ENCODE measurements at places on chromosomes 11 and 22.
A peak's percentile ranks its signal among the peaks of the same experiment; 100 is the strongest.

DNA sequence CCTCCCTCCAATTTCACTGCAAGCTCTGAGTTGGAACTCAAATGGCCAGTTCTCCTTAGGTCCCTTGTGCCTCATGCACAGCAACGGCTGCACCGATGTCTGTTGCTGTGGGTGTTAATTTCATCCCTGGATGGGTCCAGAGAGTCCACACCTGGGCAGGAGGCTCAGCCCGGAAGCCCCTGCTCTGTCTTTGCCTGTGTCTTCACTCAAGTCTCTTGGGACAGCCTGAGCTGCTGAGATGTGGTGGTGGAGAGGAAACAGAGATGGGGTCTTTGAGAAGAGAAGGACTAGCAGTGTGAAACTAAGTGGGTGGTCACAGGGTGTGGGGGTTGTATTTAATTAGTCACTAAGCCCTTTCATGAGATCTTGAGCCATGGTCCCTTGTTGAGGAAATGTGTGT, 109.3 kb downstream of the NECTIN1 start:
- no peak for DNase-seq

DNA sequence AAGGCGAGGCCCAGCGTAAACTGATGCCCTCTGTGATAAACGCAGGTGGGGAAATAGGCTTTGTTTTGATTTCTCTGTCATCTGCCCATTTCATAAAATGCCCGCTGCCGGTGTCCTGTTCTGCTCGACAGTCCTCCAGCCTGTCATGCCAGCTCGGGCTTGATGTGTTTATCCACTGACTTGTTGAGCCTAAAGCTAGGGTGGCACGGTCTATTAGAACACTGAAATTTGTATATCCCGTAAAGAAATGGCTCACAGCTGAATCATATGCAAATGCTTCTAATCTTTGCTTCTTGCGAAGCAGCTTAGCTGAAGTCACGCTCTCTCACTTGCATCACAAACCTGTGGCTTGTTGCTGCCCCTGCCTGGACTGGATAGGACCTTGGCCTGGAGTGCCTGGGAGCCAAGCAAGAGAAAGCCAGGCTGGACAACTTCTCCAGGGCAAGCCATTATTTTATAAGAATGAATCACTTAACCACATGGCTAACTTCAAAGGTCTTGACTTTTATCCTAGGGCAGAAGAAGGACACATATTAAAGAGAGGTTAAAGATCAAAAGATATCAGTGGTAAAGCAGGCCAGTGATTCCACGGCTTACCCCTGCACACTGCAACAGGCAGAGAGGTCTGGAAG, 33.1 kb downstream of the EHF start:
- DNase-seq: peak; percentile 95

DNA sequence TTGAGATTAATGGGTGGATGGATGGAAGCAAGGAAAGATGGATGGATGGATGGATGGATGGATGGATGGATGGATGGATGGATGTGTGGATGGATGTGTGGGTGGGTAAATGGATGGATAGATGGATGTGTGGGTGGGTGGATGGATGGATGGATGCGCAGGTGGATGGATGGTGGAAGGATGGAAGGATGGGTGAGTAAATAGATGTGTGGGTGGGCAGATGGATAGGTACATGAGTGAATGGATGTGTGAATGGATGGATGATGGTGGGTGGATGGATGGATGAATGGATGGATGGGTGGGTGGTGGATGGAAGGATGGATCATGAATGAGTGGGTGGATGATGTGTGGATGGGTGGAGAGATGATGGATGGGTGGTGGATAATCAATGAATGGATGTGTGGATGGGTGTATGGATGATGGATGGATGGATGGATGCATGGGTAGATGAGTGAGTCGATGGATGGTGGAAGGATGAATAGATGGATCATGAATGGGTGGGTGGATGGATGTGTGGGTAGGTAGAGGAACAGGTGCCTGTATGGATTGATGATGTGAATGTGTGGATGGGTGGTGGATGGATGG, 375.2 kb downstream of the BRD1 start:
- no peak for DNase-seq

- no peak for DNase-seq
Observed at GRCh38 chr22:41862530-41863266, 29.8 kb downstream of the SREBF2 start.

DNA sequence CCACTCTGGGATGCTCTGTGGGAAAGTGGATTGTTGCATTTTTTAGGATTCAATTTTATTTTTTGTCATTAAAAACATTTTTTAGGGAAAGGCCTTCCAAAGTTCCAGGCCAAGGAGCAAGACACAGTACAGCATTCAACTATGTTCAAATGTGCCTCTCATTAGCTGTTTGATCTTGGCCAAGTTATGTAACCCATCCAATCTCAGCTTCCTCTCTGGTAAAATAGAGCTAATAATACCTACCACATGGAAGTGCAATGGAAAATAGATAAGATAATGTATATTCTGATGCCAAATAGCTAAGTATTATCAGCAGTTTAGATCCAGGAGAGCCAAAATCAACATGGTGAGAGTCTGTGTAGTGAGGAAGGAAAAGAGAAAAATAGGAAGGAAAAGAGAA, 220.3 kb upstream of the SESN3 start:
- no peak for DNase-seq

DNA sequence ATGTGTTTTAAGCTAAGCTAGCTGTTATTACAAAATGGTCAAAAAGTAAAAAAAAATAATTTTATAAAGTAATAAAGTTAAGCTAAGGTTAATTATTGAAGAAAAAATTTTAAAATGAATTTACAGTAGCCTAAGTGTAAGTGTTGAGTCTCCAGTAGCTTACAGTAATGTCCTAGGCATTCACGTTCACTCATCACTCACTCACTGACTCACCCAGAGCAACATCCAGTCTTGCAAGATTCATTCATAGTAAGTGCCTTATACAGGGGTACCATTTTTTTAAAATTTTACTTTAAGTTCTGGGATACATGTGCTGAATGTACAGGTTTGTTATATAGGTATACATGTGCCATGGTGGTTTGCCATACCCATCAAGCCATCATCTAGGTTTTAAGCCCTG, 11.6 kb upstream of the OOSP4B start:
- peak; percentile 0 for DNase-seq

- no peak for DNase-seq
Observed at GRCh38 chr11:73645121-73645969, 1.0 kb upstream of the PLEKHB1 start.

DNA sequence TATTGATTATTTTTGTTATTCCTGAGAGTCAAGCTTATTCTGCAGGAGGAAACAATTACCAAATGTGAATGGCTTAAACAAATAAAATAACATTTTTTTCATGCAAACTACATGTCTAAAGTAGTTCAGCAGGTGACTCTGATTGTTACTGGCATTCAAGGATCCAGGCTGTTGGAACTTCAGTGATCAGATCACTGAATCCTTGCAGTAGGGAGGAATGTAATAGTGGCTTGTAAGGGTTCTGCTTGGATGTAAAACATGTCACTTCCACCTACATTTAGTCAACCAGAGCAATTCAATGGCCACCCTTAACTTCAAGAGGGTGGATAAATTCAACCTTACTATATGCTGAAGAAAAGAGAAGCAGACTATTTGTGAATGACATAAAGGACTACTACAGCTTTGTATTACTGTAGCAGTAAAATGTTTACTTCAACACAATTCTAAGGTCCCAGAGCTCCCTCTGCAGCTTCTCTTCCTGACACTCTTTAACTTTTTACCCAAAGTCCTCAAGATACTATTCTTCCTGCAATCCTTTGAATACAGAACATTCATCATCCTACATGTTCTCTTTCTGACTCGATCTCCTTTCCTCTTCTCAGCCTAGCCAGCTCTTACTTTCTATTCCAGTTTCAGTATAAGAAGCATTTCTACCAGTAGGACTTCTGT, 284.0 kb downstream of the LRRC4C start:
- no peak for DNase-seq

GRCh38 chr22:45240104-45240809, 437 bp downstream of the KIAA0930 start:
- DNase-seq: no peak

DNA sequence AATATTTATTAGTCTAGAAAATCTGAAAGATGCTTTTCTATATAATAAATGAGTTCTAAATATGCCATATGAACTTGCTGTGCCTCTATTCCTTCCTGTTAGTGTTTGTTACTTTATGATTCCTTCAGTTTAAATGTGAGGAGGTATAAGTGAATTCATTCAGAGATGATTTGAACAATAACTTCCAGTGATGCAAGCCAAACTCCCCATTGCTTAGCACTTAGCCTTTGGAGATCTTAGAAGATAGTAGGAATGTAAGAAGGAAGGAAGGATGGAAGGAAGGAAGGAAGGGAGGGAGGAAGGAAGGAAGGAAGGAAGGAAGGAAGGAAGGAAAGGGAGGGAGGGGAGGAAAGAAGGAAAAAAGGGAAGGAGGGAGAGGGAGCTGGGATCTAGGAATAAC, 25.1 kb downstream of the MMP13 start:
- DNase-seq: no peak

- no peak for DNase-seq
Observed at GRCh38 chr11:122727101-122727929, 71.8 kb downstream of the UBASH3B start.

DNA sequence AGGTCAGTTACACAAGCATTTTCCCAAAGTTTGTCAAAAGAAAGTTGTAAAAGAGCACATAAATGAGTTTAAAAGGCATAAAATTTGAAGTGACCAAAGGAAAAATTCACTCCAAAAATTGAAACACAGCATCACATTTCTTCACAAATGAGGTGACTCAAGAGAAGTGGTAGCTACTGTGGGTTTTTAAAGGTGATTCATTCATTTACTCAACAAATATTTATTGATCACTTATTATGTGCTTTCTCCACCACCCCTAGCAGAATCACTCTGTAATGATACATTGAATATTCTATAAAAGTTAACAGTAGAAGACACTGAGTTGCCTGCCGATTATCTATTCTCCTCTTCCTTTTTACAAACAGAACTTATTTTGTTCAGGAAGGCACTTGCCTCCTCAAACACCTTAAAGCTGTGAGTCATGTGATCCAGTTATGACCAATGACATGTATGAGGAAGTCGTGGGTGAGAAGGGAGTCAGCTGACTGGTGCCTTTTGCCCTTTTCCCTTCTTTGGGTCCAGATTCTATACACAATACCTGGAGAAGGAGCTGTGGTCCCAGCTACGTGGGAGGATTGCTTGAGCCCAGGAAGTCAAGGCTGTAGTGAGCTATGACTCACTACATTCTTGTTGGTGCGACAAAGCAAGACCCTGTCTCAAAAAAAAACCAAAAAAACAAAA, 67.7 kb upstream of the CLNS1A start:
- DNase-seq: peak; percentile 62

GRCh38 chr11:97269527-97269926, 879.7 kb downstream of the JRKL start:
- no peak for DNase-seq

DNA sequence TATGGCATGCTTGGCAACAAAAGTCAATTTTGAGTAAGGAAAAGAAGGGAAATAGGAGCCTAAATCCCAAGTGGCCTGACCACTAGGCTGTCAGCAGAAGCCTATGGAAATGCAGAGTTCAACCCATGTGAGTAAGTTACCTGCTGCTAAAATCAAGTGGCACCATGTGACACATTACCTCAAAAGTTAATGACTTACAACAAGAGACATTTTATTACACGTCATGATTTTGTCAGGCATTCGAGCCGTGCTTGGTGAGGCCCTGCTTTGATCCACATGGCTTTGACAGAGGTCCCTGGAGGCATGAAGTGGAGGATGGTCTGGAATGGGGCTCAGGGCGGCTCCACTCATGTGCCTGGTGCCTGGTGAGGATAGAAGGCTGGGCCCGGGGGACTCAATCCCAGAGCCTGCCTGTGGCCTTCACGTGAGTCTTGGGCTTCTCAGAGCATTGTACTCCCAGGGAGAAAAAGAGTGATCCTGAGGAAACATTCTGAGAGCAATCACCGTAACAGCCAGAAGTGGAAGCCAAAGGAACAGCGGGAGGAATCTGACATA, 339.1 kb upstream of the B3GAT1 start:
- no peak for DNase-seq

Measured in brain microvascular endothelial cell (primary cell).